ENCODE measurements at places on chromosomes 7 and 10.

- DNase-seq: no peak
Observed at GRCh38 chr10:78448994-78449418, 415.3 kb downstream of the RPS24 start.

DNA sequence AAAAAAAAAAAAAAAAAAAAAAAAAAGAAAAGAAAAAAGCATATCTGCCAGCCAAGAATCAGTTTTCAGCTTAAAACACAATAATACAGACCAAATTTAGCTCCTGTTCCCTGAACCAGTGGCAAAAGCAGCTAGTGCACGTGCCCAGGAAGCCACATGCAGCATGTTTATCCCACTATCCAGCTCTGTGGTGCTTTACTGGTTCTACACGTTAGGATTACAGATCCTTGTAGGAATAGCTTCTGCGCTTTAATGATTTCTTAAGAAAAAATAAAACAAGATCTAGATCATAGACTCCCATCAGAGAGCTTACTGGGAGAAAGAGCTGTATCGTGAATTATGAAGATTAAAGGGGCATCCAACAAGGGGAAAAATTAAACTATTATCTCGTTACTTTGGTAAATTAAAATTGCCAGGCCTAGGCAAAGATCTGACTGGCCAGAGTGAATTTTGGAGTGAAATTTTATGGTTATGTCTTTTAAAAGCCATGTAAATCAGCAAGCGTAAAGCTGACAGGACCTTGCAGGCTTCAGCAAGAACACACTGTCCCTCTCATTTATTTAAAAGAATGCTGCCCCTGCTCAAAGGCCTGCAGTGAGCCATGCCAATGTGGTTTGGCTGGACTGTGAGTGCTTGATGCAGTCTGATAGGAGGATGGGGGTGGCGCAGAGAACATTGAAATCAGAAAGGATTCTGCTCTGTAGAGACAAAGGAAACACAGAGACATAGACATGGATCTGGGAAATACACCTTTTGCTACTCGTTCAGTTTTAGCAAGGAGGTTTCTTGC, 177.3 kb upstream of the PHYHIPL start:
- no peak for DNase-seq

GRCh38 chr7:104124469-104124868, 83.3 kb downstream of the ORC5 start:
- DNase-seq: no peak

- DNase-seq: no peak
Observed at GRCh38 chr10:124642088-124642710, 102.0 kb downstream of the FAM53B start.

GRCh38 chr7:293681-294439, 3.9 kb downstream of the FOXL3 start:
- DNase-seq: no peak

GRCh38 chr10:90937645-90938258, 16.9 kb upstream of the ANKRD1 start:
- DNase-seq: no peak

GRCh38 chr7:158123214-158123613, 464.4 kb downstream of the PTPRN2 start:
- DNase-seq: no peak

DNA sequence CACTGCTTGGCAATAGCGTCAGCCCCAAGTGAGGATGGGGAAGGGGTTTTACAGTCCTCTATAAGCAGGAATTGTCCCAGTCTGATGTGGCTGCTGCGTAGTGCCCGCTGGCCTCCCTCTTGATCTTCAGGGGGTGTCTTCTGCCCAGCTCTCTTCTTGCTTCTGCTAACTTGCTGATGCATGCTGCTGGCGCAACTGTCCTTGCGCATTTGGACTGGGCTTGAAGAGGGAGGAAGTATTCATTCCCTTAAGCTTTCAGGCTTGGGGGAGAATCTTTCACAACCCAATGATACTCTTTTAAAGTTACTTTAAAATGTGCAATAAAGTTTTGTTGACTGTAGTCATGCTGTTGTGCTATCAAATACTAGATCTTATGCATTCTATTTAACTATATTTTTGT, 10.3 kb downstream of the GALNT11 start:
- DNase-seq: no peak

DNA sequence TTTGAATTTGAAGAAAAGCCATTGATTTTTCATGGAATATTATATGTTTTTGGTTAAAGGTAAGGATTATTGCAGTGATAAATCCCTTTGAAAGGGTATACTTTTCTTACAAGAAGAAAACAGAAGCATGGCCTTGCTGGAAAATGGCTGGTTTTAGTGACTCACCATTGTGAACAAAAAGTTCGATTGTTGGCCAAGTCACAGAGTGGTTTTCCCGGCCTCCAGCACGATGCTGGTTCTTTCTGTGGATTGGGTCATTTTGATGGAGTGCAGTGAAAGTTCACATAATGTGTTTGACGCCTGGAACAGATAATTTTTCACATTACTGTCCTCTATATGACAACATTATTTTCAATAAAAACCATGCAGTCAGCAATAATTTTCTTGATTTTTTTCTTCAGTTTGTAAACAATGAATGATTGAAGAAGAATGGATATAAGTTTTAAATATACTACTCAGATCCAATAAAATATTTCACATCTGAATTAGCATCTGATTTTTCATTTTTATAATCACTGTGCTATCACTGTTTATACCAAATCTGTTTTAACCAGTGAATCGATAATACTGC, 60.9 kb downstream of the RBM20 start:
- no peak for DNase-seq

- no peak for DNase-seq
Observed at GRCh38 chr10:29026802-29027580, 261.9 kb upstream of the LYZL1 start.

- DNase-seq: no peak
Observed at GRCh38 chr10:95284807-95285206, 6.0 kb downstream of the PDLIM1 start.

DNA sequence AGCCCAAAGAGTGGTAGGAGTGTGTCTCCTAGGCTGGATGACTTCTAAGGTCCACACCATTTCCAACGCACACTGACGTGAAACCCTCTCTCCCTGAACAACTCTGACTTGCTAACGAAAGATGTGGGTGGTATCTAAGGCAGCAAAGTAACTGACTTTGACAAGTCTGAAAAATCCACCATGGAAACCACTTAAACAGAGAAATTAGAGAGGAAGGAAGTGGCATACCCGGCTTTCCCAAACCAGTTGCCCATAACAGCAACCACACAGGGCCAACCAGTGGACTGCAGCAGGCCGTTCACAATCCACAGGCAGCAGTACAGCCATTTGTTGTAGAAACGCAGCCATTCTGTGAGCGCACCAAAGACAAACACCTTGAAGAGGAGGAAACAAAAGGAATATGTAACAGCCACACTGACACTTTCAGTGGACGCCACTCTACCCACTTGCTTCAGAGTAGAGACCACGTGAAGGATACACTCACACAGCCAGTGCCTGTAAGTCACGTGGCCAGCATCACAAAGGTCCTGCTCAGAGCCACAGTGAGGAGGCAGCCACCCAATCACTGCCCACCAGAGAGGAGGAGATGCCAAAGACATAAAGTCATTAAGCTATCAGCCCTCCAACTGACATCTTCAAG, 39.8 kb downstream of the SLC37A3 start:
- no peak for DNase-seq

DNA sequence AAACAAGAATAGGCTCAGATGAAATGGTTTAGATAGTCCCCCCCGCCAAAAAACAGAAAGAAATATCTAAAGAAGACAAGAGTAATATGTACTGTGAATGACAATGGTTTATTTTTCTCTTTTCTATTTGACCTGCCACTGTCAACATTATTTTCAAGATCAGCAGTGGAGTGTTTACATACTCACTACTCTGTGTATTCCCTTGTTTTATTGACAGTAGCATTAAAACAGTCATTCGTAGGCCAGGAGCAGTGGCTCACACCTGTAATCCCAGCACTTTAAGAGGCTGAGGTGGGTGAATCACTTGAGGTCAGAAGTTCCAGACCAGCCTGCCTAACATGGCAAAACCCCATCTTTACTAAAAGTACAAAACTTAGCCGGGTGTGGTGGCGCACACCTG, 245.3 kb upstream of the SLC26A5 start:
- DNase-seq: no peak

DNA sequence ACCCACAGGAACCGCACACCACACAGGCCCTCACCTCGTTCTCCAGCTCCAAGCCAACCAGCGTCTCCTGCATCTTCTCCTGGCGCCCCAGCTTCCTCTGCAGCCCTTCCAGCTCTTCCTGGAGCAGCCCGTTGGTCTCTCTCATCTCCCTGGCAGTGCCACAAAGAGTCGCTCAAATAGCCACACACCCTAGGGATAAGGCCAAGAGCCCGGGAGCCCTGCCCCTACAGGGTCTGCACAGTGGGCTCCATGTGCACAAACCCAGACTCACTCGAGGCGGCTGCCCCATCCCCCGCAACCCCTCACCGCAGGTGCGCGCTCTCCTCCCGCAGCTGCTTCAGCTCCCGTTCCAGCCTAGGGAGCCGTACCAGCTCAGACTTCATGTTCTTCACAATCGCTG, 16.9 kb downstream of the MAD1L1 start:
- no peak for DNase-seq

DNA sequence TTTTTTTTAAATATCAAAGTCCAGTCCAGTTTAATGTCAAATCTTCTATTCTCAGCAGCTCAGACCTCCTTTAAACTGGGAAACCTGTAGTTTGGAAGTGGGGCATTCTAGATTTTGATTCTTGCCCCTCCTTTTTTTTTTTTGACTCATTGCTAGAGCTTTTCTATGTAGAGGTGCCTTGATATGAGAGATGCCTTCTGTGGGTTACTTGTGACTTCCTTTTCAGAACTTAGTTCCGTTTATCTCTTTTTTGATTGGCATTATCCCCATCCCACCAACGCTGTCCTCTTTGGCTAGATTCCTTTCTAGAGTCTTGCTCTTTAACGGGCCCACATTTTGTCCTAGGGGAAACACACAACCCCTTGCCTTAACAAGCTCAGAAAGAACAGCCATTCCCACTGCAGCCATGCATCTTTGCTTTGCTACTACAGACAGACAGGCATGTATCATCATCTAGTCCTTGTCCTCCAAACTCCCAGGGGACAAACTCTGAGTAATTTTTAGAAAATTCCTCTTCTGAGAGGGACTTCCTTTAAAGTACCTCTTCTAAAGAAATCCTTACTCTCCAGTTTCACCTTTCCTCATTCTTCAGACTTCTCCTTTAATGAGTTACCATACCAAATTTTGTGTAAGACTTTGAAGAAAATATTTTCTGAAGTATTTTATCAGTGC, 153.6 kb downstream of the PHF14 start:
- DNase-seq: no peak

DNA sequence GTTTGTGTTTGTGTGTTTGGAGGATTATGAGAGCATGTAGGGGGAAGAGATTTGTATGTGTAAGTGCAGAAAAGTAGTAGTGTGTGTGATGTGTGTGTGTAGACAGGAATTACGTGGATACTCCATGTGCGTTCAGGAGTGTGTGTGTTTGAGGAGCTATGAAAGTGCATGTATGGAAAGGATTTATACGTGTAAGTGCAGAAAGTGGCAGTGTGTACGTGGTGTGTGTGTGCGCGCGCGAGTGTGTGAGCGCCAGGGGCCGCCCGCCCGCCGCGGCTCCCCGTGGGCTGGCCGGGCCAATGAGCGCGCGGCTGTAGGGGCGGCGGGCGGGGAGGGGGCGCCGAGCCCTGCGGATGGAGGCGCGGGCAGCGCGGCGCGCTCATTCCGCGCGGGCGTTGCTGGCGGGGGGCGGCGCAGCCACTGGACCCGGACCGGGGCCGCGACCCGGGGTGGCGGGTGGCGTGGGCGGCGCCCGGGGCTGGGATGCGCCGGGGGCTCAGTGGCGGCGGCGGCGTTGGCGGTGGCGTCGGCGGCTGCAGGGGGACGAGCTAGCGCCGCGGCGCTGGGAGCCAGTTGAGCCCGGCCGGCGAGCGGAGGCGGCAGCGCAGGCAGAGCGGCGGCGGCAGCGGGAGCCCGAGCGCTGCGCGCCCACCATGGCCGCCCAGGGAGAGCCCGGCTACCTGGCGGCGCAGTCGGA, at the start of gene BICC1:
Gene BICC1 (plus strand): TSS at position 382 of the 697 bp plus-strand sequence. CDS start 272 bp downstream, at position 654.
- no peak for DNase-seq

DNA sequence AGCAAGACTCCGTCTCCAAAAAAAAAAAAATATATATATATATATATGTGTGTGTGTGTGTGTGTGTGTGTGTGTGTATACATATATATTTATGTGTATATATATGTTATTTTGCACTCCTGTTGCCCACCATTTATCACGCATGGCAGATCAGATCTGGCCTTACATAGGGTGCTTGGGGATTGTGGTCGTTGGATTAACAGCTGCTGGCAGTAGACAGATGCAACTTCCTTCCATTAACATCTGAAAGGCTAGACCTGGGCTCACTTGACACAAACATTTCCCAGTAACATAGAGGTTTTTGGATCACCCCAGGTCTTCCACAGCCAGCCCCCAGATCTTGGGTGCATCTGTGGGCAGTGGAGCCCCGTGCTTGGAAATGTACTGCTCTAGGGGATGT, 40.8 kb upstream of the DLD start:
- no peak for DNase-seq

DNA sequence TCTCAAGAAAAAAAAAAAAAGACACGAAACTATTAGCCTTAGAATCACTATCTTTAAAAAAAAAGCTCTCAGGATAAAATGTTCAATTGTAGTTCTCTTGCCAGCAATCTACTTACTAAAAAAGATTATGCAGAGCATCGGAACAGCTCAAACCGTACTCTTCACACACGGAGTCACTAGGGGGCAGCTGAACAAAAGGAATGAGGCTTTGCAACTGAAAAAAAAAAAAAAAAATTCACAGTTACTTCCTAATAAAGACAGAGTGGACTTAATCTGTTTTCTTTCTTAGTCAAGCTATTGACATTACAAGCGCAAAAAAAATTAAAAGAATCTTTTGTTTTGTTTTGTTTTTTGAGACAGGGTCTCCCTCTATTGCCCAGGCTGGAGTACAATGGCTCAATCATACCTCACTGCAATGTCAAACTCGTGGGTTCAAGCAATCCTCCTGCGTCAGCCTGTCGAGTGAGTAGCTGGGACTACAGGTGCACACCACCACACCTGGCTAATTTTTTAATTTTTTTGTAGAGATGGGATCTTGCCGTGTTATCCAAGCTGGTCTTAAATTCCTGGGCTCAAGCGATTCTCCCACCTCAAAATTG, 11.5 kb downstream of the PMS2 start:
- no peak for DNase-seq

DNA sequence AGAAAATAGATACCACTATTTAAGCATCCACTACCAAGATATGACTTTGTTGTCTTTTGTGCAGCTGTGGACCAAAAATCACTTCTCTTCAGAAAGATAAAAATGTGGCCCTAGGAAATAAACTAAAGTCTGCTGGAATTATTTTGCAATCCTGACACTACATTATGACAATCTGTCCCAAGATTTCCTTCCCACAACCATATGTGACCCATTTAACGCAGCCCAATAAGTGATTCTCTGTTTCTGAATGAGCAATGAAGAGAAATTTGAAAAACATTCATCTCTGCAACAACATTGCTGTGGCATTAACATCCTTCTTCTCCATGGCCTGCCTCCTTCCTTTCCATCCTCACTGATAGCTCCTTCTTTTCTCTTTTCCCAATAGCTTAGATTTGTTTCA, 212.0 kb downstream of the TSPAN12 start:
- no peak for DNase-seq
